ENCODE measurements at places on chromosomes 3 and 15.

DNA sequence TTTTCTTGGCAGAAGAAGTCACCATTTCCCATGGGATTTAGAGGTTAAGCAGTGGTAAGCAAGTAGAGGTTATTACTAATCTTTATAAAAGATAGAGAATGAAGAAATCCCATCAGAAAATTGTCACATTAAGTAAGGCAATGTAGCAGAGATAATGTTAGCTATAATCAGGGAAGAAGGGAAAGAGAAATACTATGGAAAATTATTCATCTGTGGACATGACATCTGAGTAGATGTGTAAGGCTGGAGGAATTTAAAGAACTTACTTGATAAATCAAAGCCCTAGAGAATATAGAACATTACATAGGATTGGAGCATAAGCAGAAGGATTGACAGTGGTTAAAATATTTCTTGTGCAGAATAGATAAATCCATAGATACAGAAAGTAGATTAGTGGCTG, 553.1 kb upstream of the CBLB start:
- no peak for DNase-seq

DNA sequence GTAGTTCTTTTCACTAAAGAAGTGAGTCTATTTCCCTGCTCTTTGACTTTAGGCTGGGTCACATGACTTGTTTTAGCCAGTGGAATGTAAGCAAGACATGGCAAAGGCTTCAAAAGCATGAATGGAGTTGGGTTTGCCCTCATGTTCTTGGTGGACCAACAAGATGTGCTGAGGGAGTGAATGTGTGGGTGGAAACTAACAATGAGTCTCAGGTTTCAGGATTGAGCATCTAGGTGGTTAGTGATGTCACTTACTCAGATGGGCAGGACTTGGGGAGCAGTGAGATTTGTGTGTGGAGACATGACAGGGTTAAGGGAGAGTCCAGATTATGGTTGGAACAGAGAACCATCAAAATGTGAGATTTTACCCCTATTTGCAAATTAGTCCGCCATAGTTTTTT, 181.4 kb upstream of the UBE2E1 start:
- DNase-seq: no peak

DNA sequence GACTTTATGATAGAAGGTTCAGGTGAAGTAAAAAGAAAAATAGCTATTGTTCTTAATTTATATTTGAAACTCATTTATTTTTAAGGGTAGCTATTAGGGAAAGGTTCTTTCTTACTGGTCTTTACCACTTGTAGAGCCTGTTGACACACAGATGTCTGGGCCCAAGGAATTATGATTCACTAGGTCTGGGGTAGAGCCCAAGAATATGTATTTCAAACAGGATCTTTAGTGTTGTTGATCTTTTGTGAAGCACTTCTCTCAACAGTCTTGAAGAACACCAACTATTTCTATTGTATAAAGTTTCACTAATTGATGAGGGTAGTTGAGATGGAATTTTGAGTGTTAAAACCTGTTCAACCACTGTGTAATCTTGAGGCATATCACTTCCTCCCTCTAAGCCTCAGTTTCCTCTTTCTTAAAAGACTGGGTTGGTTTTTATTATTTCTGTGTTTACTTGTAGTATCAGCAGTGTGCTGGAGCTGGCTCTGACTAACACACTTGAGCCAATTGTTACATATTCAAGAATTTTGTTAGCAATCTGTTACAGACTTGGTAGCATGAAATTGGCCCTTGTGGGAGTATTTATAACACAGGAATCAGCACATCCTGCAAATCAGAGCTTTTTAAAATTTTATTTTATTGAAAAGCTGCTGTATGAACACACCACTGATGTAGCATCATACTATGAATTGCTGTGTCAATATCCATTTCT, 155.9 kb downstream of the RBMS3 start:
- DNase-seq: no peak

GRCh38 chr3:113268311-113268710, 57.0 kb downstream of the BOC start:
- no peak for DNase-seq

- no peak for DNase-seq
These were observed 52.1 kb downstream of the TFG start for GRCh38 chr3:100761211-100761942.

DNA sequence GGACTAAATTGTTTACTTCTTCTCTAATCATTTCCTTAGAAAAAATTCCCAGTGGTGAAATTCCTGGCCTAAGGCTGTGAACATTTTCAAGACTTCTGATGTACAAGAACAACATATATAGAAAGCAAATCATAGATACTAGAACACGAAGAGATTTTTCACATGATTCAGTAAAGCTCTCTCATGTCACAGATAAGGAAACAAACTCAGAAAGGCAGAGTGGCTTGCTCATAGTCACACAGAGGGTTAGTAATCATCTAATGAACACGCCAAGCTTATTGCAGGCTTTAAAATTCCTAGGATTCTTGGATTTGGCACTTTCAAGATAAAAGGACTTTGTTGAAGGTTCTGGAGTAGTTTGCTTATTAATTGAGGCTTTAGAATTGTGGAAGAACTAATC, 26.2 kb downstream of the CRTAP start:
- DNase-seq: no peak

GRCh38 chr3:183807881-183808280, 17.5 kb downstream of the MAP6D1 start:
- DNase-seq: no peak

DNA sequence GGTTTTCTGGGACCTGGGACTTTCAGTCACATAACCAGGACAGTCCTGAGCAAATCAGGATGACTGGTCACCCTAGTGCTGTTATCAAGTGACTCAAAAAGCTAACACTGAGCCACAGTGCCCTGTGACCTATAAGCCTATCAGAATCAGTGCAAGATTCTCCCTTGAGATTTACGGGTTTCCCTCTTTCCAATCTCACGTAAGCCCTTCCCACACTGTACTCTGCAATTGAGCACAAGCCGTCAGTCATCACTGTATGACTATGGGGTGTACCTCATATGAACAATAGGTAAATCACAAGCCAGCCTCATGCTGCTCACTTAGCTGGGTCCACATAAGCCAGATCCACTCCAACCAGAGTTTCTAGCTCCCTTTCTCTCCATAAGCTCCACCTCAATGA, 21.0 kb upstream of the CLDN18 start:
- no peak for DNase-seq

DNA sequence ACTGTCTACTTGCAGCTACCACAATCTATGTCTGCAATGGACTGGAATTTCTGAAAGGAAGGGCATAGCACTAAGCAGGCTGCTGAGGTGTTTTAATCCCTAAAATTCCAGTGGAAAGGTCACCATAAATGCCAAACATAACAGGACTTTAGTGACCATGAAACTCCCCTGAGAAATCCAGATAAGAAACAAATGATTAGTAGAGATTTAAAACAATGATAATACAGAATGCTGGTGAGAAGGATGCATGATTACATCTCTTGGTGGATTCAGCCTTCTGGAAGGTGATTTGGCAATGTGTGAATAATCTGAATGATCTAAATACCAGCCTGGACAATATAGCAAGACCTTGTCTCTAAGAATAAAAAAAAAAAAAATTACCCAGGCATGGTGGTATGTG, 475.0 kb upstream of the CBLB start:
- DNase-seq: no peak

GRCh38 chr15:99434506-99435112, 131.2 kb upstream of the MEF2A start:
- no peak for DNase-seq

GRCh38 chr15:70474471-70475406, 288.6 kb downstream of the UACA start:
- DNase-seq: peak; percentile 86

DNA sequence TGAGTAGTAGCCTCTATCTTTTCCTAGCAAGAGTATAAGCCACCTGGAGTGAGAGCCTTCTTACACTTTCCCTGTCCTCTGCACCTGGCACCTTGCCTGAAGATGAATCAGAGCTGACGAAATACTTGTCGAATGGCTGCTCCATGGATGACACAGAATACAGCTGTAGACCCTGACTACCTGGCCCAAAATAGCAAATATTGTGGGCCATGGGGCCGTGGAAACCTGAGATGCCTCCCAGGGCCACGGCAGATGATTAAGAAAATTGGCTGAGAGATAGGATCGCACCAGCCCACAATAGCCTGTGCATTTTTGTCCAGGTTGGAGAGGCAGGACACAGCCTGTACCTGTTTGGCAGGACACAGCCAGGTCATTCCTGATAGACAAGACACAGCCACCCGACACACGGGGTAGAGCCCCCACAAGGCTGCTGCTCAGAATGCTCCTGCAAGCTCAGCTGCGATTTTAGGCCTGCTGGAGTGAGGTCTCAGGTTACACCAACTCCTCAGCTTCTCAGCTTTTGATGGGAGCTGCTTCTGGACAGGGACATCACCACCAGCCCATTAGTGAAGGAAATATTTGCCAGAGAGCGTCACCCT, 22.9 kb upstream of the TPM1 start:
- DNase-seq: no peak

DNA sequence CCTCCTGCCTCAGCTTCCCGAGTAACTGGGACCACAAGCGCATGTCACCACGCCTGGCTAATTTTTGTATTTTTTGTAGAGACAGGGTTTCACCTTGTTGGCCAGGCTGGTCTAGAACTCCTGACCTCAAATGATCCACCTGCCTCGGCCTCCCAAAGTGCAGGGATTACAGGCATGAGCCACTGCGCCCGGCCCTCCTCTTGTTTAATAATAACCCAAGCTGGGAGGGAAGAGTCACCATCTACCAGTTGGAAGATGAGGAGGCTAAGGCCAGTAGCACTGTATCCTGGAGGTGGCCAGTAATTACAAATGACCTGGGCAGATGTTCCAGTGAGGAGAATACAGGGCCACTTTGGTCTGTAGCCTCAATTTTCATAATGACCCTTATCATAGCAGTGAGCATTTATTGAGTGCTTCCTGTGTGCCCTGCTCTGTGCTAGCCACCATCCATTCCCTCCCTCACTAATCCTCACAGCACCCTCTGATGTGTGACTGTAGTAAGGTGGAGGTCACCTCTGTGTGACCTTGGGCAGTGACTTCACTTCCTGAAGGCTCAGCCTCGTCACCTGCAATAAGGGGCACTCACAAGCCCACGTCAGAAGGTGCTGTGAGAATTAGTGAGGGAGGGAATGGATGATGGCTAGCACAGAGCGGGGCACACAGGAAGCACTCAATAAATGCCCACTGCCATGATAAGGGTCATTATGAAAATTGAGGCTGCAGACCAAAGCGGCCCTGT, 64.2 kb downstream of the ABTB1 start:
- no peak for DNase-seq

GRCh38 chr3:134249935-134250716, 533 bp downstream of the RYK start:
- peak; percentile 5 for DNase-seq

GRCh38 chr3:81765400-81765799, 4.0 kb upstream of the GBE1 start:
- DNase-seq: no peak

DNA sequence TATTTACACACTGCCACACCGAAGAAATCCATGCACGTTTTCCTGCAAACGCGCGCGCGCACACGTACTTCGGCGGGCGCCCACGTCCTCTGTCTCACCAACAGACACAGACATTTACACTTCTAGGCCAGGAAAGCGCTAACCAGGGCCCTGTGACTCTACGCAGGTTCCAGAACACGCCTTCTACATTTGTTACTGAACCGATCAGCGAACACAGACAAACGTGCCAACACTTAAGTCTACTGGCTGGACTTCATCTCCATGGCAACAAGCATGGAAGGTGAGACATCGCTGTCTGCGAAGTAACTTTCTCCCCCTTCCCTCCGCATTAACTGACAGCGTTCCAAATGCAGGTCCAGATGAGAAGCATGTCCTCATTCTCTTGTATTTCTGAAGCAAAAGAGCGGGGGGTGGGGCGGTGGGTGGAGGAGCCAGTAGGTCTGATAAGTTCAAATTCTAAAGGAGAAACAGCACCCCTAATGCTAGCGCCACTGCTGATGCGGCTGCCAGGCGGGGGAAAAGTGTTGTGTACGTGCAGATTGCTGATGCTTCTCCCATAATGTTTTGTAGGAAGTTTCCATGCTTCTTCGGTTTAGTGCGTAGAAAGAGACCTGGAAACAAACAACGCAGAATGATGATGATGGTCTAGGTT, at the start of gene CTXN2:
CTXN2 (plus strand) TSS at position 92 of the 652 bp plus-strand sequence. CDS start 9,636 bp downstream, outside the sequence.
- DNase-seq: no peak

- no peak for DNase-seq
These were observed 57.8 kb downstream of the MAP3K13 start for GRCh38 chr3:185420762-185421161.

DNA sequence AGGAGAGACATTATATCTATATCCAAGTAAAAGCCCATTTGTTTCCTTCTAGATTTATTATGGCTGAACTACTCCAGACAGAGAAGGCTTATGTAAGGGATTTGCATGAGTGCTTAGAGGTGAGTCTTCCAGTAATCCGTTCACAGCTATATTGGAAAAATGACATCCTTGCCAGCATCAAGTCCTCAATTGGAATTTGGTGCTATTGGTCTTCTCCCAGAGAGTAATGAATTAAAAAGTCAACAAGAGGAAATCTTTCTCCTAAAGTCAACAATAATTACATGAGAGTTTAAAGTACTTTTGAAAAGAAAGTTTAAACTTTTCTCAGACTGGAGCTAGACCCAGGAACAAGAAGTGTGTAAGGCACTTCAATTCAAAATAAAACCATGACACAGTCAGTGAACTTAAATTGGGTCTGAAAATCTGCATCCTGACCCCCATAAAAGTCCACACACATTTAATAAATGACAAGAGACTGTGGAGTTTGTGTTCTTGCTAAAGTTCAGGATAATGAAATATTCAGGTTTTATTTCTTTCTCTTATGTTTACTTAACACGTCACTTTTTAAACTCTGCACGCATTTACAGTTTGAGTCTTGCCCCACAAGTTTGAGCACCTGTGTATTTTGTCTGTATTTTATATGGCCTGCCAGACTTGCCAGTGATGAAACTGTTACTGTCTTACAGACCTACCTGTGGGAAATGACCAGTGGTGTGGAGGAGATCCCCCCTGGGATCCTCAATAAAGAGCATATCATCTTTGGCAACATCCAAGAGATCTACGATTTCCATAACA, 268.2 kb upstream of the UMPS start:
- no peak for DNase-seq

DNA sequence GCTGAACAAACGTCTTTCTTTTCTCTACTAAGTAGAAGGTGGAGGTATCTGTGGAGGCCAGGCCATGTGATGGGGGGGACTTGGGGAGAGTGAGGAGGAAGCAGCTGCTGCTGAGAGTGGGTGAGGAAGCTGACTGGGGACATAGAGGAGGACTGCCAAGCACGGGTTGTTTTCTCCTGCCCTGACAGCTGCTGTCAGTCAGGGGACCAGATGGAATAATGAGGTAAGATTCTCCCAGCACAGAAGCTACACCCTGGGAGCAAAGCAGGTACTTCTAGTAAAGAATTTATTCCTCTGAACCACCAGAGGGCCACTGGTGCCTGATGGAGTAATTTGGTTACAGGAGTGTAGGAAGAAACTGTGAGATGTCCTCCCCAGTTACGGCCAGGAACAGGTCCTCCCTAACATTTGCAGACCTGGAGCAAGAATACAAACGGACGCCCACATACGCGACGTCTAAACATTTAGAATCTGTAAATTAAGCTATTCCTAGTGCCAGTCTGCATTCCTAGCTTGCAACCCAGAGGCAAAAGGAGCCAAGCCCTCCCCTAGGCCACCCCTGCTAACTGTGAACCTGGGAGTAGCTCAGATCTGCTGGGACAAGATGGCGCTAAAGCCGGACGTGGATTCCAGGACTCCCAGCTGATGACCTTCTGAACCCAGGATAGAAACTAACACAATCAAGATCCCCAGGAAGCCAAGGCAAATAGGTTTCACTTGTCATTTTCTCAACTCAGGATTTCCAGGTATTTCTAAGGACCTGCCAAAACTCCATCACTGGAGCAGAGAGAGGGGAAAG, 14.8 kb downstream of the CRYGS start:
- DNase-seq: no peak
